Transverse colon (tissue), 4 donors: ENCODE measurements at places on chromosomes 1 and 21.
A peak's percentile ranks its signal among the peaks of the same experiment; 100 is the strongest.

- no peak for DNase-seq
These were observed 468.2 kb upstream of the VAMP3 start for GRCh38 chr1:7302873-7303272.

- DNase-seq, result no peak
These were observed 188.0 kb upstream of the C21orf91 start for GRCh38 chr21:18007121-18007520.

GRCh38 chr1:7610106-7610731 is 160.9 kb upstream of the VAMP3 start:
- DNase-seq, result no peak

- no peak for DNase-seq
These were observed 8.4 kb upstream of the PRMT2 start for GRCh38 chr21:46626975-46627501.

DNA sequence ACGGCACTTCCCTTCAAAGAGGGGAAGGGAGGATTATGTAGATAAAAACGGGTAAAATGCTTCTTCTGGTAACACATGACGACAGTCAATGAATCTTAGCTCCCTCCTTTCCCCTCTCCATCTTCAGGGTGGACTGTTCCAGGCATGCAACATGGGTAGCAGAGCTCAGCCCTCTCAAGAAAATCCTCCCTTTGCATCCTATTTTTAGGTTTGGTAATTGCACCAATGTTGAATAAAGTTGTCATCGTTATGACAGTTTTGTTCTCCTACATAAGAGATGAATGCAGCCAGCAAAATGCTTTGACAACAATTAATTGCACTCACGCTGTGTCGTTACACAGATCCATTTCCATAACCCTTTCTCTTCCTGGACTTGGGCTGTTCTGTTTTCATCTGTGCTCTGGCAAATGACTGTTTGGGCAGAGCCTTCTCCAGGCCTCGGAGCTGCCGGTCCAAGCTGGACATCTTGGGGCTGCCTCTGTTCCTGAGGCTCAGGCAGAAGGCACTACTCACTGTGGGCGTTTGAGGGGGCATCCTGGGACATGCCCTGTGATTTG is 127.6 kb downstream of the CNIH3 start:
- DNase-seq, result no peak

- no peak for DNase-seq
These were observed 146.8 kb downstream of the PTPRU start for GRCh38 chr1:29382851-29383745.

GRCh38 chr1:97893844-97894243 is 27.0 kb downstream of the DPYD start:
- no peak for DNase-seq

DNA sequence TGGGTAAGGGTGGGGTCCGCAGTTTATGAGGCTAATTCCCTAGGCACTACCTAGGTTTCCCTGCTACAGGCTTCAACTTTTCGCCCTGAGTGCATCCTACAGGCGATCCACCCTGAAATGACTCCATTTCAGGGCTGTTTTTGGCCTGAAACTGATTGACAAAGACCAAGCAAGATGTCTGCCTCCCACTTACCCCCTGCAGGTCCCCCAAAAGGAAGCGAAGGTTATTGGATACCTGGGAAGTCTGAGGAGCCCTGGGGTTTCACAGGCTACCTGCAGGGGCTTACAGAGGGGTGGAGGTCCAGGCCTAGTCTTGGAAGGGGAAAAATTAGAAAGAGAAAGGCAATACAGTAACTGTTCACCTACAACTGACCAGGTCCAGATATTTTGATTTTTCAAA is 3.3 kb upstream of the TBX15 start:
- DNase-seq, result no peak

GRCh38 chr1:83761167-83762038 is 237.5 kb downstream of the TTLL7 start:
- DNase-seq, result peak; percentile 9
